ENCODE measurements at places on chromosomes 6 and 20.

DNA sequence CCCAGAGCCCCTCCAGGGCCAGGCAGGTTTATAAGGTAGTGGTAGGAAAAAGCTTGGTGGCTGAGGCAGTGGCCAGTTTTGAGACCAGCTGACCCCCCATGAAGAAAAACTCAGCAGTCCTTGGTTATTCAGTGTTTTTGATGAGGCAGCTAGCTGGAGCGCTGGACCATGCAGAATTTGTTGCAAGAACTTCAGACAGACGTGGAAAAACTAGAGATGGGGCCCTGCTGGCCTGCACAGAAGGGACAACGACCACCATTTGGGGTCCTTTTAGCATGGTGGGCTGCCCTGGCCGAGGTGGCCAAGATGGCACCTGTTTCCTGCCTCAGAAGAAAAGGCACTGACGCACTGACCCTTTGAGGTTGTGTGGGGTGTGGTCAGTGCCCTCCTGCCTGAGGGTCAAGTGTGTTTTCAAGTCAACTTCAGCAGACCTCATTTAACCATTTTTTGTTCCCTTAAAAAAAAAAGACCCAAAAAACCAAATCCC lies 2.7 kb downstream of the RPS21 start:
- no peak for DNase-seq

- DNase-seq, result no peak
Observed at GRCh38 chr6:108029226-108029921, 45.2 kb downstream of the OSTM1 start.

DNA sequence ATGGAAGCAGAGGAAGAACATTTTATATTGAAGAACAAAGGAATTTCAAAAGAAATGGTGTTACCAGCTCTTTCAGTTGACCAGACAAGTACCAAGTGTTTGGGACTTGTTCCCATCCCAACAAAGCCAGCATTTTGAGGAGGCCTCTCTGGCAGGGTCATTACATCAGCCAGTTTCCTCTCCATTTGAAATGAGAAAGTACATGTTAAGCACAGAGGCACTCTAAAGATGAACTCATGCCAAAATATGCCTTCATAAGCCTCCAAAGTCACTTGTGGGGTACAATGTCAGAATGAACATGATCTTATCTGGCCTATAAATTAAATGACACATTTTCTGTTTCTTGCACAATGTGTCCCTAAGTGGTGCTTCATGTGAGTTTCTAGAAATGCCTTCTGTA lies 223.9 kb downstream of the PRL start:
- DNase-seq, result no peak

GRCh38 chr6:12363651-12364381 lies 73.7 kb downstream of the EDN1 start:
- DNase-seq, result peak; percentile 86

GRCh38 chr6:139855671-139856311 lies 481.3 kb upstream of the CITED2 start:
- DNase-seq, result peak; percentile 52

- DNase-seq, result peak; percentile 29
Observed at GRCh38 chr20:10861619-10862018, 187.8 kb upstream of the JAG1 start.

DNA sequence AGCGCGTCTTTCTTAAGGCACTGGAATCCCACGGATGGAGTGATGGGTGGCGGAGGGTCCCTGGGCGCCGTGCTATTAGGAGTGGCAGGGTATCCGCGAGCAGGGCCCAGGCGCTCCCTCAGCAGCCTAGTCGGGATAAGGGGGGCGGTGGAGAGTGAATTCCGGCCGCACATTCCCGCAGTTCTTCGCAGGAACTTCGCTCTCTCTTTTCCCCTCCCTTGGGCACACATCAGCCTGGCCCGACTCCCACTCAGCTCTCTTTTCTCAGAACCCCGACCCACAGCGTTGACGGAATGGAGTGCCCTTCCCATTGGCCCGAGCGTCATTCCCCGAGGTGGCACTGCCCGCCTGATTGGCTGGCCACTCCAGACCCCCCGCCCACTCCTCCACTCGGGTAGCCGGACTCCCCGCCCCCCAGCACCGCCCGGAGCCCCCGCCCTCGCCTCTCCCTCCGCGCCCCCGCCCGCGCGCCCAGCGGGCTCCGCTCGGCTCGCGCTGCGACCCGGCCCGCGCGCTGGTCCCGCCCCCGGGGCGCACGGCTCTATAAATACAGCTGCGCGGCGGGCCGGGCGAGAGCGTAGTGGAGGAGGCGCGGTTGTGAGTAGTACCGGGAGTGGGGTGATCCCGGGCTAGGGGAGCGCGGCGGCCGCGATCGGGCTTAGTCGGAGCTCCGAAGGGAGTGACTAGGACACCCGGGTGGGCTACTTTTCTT lies at the start of gene ID4:
ID4 (plus strand) TSS at position 572 of the 712 bp plus-strand sequence. CDS start 385 bp downstream, outside the sequence.
- peak; percentile 95 for DNase-seq

Data from DMS53 (cell line).